ENCODE measurements at places on chromosomes 6 and 20.

DNA sequence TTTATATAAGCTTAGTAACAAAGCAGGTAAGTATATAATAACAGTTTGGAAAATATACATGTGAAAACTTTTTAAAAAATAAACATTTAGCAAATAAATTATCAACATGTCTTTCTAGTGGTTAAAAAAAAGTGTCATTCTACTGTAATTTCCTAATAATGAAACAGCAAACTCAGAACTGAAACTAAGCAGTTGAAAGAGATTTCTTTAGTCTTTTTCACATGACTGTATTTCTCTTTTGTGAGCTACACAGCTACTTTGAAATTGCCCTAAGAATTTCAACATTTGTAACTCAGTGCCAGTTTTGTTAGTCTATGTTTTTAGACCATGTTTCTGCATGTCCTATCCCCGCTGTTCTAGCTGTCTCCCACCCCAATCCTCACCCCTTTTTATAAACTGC is 28.4 kb upstream of the SDHAF4 start:
- DNase-seq = no peak

DNA sequence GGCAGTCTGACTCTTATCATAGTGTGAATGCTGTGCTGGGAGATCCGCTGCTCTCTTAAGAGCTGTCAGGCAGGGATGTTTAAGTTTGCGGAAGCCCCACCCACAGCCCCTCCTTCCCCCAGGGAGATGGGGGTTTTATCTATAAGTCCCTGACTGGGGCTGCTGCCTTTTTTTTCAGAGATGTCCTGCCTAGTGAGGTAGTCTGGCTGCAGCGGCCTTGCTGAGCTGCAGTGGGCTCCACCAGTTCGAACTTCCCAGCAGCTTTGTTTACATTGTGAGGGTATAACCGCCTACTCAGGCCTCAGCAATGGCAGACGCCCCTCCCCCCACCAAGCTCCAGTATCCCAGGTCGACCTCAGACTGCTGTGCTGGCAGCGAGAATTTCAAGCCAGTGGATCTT is 75.7 kb upstream of the UST start:
- DNase-seq = no peak

GRCh38 chr20:34083137-34083536 is 28.9 kb downstream of the EIF2S2 start:
- no peak for DNase-seq

DNA sequence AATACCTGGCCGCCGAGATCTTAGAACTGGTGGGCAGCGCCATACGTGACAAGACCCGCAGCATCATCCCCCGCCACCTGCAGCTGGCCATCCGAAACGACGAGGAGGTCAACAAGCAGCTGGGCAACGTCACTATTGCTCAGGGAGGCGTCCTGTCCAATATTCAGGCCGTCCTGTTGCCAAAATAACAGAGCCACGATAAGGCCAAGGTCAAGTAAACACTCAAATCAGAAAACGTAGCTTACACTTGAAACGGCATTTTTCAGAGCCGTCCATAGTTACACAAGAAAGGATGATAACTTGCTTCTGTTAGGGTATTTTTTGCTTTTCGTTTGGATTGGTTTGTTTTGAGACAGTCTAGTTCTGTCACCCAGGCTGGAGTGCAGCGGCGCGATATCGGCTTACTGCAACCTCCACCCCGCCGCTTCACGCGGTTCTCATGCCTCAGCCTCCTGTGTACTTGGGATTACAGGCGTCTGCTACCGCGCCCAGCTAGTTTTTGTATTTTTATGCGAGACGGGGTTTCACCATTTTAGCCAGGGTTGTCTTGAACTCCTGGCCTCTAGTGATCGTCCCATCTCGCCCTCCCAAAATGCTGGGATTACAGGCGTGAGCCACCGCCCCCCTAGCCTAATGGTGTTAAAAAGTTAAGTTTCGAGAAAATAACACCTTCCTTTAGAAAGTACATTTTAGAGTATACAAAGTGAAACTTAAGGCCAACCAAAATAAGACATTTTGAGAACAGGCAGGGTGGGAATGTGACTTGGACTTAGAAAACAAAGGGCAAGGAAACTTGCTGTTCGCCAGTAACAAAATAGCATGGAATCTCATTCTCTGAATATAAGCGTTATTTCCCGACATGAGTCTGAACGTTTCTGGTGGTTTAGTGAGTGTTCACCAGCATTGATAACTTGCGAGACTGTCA is 42.8 kb upstream of the HFE start:
- DNase-seq = no peak

DNA sequence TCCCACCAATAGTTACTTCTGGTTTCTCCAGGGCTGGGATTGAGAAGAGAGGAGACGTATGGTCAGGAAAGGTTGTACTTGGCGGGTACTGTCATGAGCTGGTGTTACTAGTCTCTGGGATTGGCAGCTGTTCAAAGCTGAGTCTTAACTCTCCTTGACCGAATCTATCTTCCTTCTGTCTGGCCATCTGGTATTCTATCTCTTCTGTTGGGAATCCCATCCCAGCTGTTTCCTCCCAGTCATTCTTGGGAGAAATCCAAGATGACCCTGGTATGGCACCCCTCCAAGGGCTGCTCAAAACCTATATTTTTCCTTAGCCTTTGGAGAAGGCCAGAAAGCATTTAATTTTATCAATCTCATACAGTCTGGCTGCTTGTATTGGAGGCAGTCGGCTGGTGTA is 287.0 kb upstream of the CHD6 start:
- no peak for DNase-seq

DNA sequence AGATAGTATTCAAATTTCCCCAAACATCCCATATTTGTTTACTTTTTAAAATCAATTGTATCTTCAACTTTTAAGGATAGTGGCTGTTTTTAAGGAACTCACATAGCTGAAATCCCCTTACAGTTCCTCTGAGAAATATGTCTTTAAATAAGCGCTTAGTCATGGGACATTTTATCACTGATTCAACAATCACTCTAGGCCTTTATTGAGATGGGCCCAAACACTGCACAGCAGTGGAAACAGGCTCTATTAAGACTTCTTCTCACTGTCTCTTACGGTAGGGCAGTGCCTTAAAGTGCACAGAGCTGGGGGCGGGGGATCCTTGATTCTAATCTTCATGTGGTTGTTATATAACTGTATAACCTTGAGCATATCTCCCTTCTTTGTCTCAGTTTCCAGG is 59.8 kb upstream of the RREB1 start:
- no peak for DNase-seq

DNA sequence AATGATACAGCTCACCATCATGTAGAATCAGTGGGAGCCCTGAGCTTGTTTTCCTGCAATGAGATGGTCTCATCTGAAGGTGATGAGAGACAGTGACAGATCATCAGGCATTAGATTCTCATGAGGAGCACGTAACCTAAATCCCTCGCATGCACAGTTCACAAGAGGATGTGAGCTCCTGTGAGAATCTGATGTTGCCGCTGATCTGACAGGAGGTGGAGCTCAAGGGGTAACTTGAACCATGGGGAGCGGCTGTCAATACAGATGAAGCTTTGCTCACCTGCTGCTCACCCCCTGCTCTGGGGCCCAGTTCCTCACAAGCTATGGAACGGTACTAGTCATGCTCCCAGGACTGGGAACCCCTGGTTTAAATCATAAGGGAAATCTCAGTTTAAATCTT is 89.2 kb downstream of the THBS2 start:
- DNase-seq = no peak

DNA sequence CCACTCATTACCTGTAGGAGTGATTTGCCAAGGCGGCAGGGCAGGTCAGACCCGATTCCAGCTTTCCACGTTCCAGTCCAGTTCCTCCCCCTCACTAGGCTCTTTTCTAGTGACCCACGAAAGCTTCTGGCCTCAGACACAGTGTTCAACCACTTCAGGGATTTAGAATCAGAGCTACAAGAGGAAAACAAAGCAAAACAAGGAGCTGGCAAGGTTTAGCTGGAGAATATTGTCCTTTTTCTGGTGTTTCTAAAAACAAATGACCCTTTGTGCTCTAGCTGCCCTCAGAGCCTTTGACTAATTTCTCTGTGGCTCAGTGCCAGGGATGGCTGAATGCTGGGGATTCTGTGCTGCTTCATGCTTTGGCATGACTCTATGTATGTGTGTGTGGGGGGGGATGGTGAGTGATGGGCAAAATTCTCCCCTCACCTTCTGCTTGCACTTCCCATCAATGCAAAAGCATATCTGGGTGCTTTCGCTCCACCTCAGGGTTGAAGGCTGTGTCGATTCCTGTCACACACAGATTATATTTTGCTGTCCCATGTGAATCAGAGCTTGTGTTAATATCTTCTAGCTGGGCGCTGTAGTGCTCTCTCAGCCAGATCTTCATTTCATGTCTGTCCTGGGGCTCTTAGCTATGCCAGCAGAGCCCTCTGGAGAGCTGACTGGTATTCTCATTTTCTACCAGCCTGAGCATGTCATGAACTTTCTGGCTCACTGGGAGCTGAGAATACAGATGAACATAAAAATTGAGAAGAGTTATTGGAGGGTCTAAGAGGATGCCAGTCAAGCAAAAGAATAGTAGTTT is 19.3 kb upstream of the NEDD9 start:
- no peak for DNase-seq
